ENCODE measurements at places on chromosomes 2 and 18.

GRCh38 chr2:56204556-56204955 is 20.8 kb downstream of the CCDC85A start:
- no peak for DNase-seq

- no peak for DNase-seq
Observed at GRCh38 chr18:39951142-39951720, 2003.8 kb upstream of the PIK3C3 start.

- DNase-seq, result no peak
Observed at GRCh38 chr2:228845162-228845925, 425.7 kb downstream of the PID1 start.

DNA sequence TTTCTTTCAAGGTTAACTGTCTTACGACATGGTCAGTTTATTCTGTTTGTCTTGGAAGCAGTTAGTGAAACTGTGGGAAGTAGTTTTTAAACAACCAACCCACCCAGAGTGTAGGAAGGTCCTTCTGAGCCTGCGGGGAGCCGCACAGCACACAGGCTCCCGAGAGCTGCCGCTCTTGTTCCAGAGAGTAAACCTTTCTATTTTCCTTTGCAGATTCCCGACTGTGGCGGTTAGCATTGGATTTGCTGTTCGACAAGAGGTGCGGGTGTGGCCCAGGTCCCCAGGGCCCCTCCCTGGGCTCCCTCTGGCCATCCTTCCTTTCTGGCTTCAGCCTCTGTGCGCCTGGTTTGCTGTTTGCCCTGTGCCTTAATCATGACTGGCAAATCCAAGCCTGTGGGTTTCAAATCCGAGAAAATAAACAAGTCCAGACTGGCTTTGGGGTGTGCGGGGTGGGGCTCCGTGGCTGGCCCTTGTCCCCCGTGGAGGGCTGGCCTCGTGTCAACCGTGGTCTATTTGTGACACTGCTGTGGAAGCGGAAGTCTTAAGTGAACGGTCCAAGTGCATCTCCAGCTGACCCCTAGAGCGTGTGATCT is 30.7 kb downstream of the IMPA2 start:
- no peak for DNase-seq

- no peak for DNase-seq
Observed at GRCh38 chr2:69151931-69152330, 139.0 kb downstream of the ANTXR1 start.

DNA sequence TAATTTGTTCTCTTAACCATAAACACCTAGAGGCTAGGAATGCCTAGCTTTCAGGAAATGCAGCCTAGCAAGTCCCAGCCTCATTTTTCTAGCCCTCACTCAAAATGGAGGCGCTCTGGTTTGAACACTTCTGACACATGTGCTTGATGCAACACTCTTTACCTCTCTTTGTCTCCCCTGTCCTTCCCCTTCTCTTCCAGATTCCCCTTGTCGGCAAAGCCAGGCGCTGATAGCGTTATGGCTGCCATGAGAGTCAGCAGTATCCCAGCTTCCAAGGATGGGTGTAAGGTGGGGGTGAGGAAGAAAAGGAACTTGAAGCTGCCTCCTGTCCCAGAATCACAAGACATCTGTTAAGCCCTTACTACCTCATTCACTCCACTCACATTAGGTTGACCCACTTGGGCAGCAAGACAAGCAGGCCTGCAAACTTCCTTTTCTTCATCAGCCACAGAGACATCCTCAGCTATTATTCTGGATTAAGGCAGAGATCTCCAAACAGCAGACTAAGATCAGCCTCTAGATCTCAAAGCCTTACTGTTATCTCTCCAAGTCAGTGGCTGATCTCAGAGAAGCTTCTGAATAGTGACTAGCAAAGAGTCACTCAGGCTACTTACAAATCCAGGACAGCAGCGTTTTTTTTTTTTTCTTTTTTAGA is 1.9 kb upstream of the ST3GAL5 start:
- DNase-seq, result no peak

DNA sequence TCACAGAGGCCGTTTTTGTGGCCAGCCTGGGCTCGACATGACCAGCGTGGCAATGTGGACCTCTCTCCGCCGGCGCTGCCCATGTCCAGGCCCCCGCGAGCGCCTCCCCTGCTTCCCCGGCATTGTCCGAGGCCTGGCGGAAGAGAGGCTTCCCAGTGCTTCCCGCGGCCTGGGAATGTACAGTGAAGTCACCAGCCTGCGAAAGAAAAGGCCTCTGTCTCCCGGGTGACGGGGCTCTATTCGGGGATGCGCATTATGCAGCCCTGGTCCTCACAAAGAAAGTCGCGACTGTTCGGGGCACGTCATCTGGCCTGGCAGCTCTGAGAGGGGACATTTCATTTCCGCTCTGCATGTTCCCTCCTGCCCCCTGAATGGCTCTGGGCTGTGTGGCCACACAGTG is 109.2 kb upstream of the AGAP1 start:
- no peak for DNase-seq

DNA sequence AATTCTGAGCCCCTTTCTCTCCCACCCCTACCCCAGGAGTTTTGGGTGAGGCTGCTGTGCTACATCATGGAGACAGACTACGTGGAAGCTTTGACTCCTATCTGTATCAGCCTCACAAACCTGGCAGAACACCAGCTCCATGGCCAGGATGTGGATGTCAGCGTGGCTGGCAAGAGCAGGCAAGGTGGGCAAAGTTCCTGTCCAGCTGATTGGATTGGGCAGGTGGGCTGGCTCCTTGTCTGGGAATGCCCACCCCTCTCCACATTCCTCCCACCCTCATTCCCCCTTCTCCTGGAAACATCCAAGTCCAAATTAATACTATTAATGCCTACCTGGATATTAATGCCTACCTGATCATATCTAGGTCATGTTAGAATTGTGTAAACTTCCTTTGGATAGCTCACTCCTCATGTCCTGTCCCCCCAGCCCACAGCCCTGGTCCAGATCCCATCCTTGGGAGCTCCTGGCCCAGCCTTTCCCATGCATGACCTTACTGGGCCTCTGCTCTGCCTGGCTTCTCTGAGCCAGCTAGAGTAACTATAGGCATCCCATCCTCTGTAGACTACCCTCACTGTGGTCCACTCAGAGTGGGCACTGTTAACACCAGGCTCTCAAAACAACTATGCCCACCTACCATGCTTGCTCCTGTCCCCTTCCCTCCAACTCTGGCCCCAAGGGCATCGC is 24.1 kb downstream of the MROH2A start:
- no peak for DNase-seq

GRCh38 chr2:231341100-231341499 is 54.4 kb upstream of the B3GNT7 start:
- DNase-seq, result no peak

- DNase-seq, result no peak
Observed at GRCh38 chr2:205770577-205770976, 88.3 kb downstream of the NRP2 start.

GRCh38 chr2:72983500-72984161 is 66.3 kb downstream of the EMX1 start:
- no peak for DNase-seq

DNA sequence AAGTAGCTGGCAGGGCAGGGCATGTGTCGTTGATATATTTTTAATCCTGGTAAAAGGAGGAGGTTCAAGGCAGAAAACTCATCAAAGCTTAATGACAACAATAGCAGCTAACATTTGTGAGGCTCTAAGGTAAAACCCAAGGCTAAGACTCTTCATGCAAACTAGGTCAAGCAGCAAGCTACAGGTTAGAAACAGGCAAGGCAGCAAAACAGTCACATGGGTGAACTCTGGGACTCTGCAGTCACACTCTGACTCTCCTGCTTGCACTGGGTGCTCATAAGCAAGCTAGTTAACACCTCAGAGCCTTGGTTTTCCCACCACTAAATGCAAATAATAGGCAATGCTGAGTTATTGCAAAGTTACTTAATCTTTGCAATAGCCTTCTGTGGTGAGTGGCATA is 7.9 kb downstream of the IL1RN start:
- no peak for DNase-seq

GRCh38 chr2:189821953-189822748 is 37.9 kb downstream of the PMS1 start:
- no peak for DNase-seq

DNA sequence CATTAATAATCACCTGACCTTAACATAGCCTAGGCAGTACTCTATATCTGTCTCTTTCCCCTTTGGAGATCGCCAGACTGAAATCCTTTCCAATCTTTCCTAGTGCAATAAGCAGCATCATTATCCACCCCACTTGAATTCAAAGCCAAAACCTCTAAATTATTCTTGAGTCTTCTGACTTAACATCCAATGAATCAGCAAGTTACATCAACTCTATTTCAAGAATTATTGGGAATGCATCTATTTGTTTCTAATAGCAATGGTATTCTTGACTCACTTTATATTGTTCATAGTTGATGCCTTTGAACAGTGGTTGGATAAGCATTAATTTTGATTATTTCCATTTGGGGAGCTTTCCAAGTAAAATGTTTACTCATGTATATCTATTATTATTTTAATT is 144.8 kb downstream of the ZNF804A start:
- DNase-seq, result no peak

- DNase-seq, result peak; percentile 53
Observed at GRCh38 chr2:239401881-239402233, 1.0 kb upstream of the HDAC4 start.

- DNase-seq, result no peak
Observed at GRCh38 chr2:187084524-187084923, 235.6 kb upstream of the ZSWIM2 start.

DNA sequence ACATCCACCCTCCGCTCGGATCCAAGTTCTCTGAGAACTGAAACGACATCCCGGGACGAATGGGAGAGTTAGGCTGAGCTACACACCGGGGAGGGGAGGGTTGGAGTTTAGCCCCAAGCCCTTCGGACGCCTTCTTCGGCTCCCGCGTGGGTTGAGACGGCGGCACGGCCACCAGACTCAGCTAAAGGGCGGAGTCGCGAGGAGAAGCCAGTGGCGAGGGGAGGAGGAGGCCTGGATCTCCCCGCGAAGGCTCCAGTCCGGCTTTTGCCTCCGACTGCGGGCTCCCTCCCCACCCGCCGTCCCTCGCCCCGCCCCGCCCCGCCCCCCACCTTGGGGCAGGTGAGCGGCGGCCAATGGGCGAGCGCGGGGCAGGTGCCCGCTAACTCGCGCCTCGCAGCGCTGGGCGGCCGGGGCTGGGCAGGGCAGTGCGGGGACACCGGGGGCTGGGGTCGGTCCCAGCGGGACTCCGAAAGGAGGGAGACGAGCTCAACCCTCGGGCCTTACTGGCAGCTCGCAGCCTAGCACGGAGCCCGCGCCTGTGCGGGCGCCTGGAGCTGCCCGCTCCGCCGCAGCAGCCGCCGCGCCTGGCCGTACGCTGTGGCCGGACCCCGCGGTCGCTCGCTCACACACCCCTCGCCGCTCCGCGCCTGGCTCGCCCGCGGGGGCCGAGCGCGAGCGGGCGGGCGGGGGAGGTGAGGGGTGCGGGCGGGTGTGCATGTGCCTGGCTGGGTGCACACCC is at the start of gene EMX1:
TSS of gene EMX1 (plus strand) at position 382 of the 739 bp plus-strand sequence. CDS start at position 716, 334 bp downstream.
- DNase-seq, result no peak

DNA sequence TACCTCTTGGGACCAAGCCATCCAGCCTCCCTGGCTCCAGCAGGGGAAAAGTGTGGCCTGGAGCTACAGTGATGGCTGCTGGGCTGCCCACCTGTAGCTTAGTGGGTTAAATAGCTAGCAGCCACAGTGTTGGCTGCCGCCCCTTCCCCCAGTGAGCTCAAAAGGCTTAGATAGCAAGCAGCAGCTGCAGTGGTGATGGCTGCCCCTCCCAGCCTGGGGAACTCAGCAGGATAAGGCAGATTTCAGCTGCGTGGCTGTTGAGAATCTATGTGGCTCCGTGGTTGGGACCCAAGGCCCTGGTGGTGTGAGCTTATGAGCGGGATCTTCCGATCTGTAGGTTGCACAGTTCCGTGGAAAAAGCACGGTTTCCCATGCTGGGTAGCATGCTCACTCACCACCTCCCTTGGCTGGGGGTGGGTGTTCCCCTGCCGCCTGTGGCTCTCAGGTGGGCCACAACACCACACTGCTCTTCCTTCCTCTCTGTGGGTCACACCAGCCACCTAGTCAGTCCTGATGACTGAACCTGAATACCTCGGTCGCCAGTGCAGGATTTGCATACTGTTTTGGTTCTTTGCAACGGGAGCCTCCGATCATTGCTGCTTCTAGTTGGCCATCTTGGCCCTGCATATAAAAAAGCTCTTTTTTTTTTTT is 946.5 kb upstream of the FAM98A start:
- no peak for DNase-seq

GRCh38 chr2:234836271-234836670 is 115.5 kb upstream of the SH3BP4 start:
- DNase-seq, result no peak

GRCh38 chr2:147463881-147464520 is 380.8 kb upstream of the ACVR2A start:
- DNase-seq, result no peak

DNA sequence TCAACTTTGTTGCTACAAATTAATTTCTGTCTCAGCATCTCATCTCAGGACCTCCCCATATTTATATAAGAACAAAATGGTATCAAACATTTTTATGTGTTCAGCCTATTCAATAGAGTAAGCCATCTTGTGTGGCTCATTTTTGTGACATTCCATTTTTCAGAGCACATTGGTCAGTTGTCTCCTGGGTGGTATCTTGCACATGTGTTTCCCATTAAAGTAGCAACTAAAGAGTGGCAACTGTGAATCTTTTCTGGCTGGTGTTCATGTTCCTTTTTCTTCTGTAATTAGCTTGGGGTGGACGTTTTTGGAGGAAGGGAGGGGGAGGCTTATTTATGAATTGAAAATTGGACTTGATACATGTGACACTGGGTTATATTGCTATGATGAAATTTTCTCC is 45.4 kb upstream of the EFEMP1 start:
- DNase-seq, result no peak

GRCh38 chr2:1097101-1097500 is 146.5 kb downstream of the SNTG2 start:
- DNase-seq, result no peak

GRCh38 chr2:100135415-100135814 is 7.0 kb downstream of the AFF3 start:
- no peak for DNase-seq

GRCh38 chr2:41847744-41848441 is 199.9 kb upstream of the PKDCC start:
- no peak for DNase-seq

- no peak for DNase-seq
Observed at GRCh38 chr2:191166111-191166755, 15.4 kb upstream of the STAT4 start.

GRCh38 chr2:54469484-54470053 is 13.4 kb downstream of the SPTBN1 start:
- DNase-seq, result no peak

- no peak for DNase-seq
Observed at GRCh38 chr2:16578081-16578480, 87.6 kb downstream of the CYRIA start.

Data from GF-D8 (cell line).